H9 (cell line): ENCODE measurements at places on chromosomes 4 and X. TPM values are rescaled to one million over a fixed set of nuclear protein-coding genes. Genes with fewer than 3 reads are reported as not detected.

DNA sequence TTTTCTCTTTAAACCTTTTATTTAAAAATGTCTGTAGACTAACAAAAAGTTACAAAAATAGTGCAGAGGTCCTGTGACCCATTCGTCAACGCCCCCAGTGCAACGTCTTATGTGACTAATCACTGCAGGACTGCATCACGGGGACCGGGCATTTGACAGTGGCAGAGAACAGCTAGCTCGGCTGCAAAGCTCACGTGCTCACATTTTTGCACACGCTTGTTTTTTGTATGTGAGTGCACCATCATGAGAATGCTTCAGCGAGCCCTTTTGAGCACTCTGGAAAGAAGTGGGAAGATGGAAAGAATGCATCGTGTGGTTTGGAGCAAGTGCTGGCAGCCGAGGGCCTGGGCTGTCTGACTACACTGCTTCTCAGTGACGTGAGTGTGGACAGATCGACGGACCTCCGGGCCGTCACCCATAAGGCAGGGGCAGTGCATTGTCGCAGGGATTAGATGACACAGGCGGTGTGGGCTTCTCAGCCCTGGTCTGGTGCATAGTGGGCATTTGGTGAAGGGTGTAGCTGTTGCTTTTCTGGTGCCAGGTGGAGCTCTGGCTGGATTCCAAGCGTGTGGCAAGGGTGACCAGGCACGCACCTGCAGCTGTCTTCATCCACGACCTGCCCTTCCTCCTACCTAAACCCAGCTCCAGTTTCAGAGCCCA is 17.7 kb downstream of the SPON2 start:
- no peaks in the 10 kb centered on the region; the same call in 1 of the 2 replicates for H3K36me3 ChIP-seq
- no peaks in the 10 kb centered on the region for H3K27me3 ChIP-seq

DNA sequence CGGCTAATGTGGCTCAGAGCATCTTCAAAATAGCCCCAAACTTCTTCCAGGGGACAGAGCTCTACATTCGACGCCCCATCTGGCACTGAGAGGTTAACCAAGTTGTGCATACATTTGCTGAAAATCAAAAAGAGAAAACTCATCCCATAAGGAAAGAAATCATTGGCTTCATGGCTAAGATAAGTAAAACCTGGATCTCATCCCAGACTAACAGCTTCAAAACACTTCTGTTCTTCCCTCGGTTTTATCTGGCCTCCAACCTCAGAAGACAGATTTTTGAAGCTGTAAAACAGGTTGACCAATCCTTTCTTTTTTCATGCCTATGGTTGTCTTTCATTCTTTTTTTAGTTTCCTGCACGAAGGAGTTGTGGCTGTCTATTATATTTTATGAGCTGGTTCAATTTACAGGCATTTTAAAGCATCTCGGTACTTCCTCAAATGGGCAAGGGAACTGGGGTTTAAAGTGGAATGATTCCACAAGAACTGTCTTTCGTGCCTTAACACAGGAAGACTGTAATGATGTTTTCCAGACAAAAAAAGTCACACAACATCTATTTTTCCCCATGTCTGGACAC is 107.6 kb downstream of the DLG3 start:
- no peak for DNase-seq
- no peaks in the 10 kb centered on the region for H3K4me1 ChIP-seq

DNA sequence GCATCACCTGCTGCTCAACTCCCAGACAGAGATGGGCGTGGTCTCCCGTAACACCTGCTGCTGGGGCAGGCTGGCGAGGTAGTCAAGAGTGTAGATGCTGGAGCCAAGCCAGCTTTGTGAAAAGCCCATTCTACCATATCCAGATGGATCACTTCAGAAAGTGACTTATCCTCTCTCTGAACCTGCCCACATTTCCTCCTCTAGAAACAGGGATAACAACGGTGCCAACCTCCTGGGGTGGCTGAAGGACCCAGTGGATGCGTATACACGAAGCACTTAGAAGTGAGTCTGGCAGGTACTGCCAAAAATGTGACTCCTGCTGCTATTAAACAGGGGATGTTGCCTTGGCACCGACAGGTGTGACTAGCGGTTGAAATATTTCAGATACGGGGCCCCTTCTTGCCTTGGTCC is 95.8 kb downstream of the SORBS2 start:
- H3K4me3 ChIP-seq = no peak overlapping the region
- peaks cover 25% of the 10 kb centered on the region for H3K36me3 ChIP-seq
- DNase-seq = no peak
- H3K27me3 ChIP-seq = no peaks in the 10 kb centered on the region
- H3K27ac ChIP-seq = no peak overlapping the region

DNA sequence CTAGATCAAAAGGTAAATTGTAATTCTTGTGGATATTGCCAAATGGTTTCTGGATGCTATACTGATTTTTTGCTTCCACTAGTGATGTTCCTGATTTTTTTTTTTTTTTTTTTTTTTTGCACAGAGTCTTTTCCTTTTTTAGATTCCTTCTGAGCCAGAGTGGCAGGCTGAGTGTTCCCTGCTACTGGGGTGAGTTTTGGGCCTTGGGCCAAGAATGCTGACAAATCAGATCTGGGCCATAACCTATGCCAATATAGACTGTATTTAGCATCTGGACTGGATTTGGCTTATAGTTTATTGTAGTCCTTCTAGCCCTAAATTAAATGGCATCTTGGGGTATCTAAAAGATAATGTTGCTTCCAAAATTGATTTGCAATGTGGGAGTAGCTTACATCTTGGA is 52.8 kb downstream of the REPS2 start:
- no peaks in the 10 kb centered on the region for H3K36me3 ChIP-seq
- H3K4me1 ChIP-seq = no peaks in the 10 kb centered on the region
- DNase-seq = no peak

GRCh38 chr4:8013976-8014726 is 74.5 kb upstream of the AFAP1 start:
- H3K4me3 ChIP-seq = no peak overlapping the region
- H3K4me1 ChIP-seq = no peaks in the 10 kb centered on the region; the same call in 1 of the 2 replicates
- DNase-seq = no peak
- H3K27me3 ChIP-seq = no peaks in the 10 kb centered on the region

Gene WDR1
- 366 and 367 TPM in 2 replicates for total RNA-seq

Gene ANOS1
- total RNA-seq = 51.0 and 54.9 TPM in 2 replicates

Gene TKTL1
- not detected in 2 replicates for total RNA-seq
